HT1080 (cell line): ENCODE measurements at places on chromosomes 1 and 21. TPM values are rescaled to one million over a fixed set of nuclear protein-coding genes. Genes with fewer than 3 reads are reported as not detected.
A peak's percentile ranks its signal among the peaks of the same experiment; 100 is the strongest.

Gene CDC7
- 16.4 and 19.2 TPM in 2 replicates for total RNA-seq

DNA sequence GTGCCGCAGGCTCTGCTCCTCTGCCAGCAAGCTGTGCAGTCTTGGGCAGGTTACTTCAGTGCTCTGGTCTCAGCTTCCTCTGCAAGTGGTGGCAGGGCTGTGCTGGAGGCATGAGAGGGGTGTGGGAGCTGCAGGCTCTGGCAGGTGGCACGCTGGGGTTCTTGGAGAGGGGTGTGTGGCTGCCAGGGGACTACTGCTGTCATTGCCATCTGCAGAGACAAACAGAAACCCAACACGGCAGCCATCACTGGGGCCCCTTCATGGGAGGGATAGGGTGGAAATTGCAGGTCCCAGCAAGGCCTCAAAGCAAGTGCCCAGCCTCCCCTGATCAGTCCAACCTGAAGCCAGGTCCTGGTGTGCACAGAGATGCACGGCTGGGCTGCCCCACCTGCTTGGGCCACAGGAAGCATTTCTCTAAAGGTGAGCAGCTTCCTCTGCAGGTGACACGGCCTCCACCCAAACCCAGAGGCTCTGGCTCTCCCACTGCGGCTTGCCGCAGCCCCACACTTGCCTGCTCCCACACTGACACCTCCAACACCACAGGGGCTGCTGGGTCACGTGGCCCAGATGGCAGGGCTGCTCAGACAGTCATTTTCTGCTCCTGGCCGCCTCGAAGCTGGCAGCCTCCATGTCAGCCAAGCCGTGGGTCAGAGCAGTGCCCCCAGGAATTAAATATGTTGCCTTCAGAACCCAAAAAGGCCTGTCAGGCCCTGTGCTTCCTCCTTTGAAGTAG, 4.1 kb upstream of the COL6A2 start:
- no peak for DNase-seq

- DNase-seq, result peak; percentile 91
These were observed 107.7 kb downstream of the KIAA0319L start for GRCh38 chr1:35449334-35450008.

GRCh38 chr1:37861151-37861550, 1.8 kb upstream of the MTF1 start:
- DNase-seq, result no peak

DNA sequence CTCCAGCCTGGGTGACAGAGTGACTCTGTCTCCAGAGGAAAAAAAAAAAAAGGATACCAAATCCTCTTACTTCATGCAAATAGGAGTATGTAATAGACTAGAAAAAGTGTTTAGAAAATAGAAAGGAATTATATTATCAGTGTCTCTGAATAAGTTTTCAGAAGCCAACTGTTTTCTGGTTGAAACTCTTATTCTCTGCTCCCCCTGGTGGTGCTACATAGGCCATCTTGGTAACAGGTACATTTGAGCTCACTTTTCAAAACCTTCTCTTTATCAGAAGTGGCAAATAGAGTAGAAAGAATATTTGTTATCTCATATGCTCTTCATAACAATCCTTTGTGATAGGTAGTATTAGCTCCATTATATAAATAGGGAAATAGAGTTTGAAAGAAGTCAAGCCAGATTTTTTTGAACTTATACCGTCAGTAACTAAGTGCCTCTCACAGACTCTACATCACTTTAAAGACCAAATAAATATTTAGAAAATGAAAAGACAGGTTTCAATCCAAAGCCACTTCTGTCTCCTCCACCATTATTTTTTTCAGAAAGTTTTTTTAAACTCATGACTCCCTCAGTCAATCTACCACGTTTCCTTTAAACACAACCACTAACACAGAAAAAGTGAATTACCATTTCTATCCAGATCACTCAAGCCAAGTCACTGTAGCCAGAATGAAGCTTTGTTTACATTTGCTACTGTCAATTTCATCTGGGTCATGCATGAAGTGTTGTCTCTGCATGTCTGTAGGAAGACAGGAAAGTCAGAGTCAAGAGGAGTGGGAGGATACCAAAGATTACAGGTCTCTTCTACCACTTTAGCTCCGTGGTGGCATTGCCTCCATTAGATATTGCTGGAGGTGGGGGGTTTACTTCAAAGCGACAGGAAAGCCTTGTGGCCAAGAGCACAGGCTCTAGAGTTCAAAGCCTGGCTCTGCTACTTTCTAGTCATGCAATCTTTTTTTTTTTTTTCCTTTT, 45.6 kb downstream of the IL23R start:
- DNase-seq, result no peak

DNA sequence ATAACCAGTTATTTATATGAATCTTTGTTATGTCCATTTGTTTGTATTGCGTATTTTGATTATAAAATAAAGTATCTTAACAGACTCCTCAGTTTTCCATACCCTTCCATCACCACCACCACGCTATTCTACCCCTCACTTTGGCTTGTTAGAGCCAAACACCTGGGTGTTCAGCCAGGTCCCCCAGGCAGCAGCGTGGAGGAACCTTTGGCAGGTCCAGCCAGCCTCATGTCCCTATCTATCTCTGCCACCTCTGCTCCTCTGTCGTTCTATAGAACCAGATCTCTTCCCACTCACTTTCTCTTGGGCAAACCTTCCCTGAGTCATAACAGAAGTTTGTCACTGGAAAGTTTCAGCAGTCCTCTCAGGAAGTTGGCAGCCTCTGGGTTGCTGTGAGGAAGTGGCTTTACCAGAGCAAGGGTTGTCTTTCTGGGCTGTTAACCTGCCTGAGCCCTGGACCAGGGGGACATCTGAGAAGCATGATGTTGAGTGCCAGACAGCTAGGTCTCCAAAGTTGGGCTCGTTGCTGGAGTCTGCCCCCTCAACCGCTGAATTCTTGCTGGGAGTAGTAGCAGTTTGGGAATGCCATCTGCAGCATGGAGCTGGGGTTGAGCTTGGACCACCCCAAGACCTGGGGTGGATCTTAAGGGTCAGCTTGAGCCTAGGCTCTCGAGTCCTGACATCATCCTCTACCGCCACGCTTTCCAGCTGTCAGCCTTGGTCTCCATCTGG, 996 bp upstream of the SH3BGRL3 start:
- peak; percentile 75 for DNase-seq

GRCh38 chr1:98045767-98046641, 125.2 kb upstream of the DPYD start:
- DNase-seq, result peak; percentile 52

- no peak for DNase-seq
These were observed 30.2 kb upstream of the LRRC8D start for GRCh38 chr1:89790592-89790991.

DNA sequence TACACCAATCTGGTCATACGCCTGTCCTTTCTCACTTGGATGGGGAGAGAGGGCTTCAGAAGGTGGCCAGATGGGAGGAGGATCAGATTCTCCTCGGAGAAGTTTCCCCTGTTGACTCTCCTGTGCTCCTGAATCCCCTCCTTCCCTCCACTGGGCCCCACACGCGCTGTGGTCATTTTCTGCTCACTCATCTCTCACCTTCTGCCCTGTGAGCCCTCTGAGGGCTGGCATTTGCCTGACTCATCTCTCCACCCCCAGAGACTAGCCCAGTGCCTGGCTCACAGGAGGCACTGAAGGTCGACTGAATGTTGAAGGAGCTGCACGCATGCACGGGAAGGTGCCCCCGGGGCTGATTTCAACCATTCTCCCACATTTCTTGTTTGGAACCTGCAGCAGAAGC, 14.2 kb downstream of the ABCA4 start:
- peak; percentile 73 for DNase-seq

DNA sequence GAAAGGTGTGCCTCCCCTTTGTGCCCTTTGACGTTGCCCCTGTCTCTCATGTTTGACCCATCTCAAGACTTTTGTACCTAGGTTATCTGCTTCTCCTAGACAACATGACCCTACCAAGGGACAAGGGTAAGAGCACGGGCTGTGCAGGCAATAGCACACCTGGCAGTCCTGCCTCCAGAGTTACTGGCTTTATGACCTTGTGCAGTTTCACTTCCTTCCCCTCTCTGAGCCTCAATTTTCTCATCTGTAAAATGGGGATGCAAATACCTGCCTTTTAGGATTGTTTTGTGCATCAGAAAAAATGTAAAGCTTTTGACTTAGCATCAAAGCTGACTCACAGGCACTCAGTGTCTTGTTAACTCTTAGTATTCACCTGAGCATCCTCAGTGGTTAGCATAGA, 36.4 kb downstream of the ELK4 start:
- no peak for DNase-seq

DNA sequence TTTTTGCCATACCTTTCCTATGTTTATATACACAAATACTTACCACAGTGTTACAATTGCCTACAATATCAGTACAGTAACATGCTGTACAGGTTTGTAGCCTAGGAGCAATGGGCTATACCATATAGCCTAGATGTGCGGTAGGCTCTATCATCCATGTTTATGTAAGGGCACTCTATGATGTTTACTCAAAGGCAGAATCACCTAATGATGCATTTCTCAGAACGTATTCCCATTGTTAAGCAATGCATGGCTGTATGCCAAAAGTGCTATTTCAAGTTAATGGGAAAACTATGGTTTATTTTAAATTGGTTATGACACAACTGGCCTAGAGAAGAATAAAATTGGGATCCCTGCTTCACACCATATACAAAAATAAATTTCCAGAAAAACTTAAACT, 36.9 kb upstream of the DISP1 start:
- no peak for DNase-seq

DNA sequence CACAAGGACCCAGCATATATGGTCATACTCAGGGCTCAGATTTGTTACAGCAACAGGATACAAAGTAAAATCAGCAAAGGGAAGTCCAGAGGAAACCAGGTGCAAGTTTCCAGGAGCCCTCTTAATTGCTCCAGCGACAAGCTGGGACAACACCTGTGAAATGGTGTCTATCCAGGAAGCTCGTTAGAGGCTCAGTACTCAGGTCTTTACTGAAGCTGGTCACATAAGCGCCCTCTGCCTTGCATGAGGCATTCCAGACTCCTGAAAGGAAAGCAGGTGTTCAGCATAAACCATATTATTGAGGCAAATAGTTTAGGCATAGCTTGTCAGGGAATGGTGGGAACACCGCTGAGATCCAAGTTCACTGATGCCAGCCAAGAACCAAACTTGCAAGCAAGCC, 231.0 kb downstream of the SLC35F3 start:
- no peak for DNase-seq
